ENCODE measurements at places on chromosomes 16 and 17.

GRCh38 chr17:55742272-55743102, 8.4 kb upstream of the PCTP start:
- no peak for DNase-seq

DNA sequence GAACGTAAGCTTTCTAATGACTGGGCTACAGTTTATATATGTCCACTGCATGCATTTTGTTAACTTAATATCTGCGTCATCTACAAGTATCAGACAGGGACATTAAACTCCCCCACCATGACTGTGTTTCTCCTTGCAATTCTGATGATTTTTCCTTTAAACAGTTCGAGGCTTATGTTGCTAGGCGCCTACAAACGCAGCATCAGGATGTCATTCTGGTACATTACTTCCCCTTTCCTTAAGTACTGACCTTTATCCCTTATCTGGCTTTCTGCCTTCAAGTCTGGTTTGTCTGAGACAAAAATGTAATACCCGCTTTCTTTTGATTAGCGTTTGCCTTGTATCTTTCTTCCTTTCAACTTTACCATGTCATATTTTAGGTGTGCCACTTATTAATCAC, 362.4 kb downstream of the SLC39A11 start:
- no peak for DNase-seq

- DNase-seq, result no peak
Observed at GRCh38 chr16:1548233-1548632, 14.8 kb downstream of the TMEM204 start.

- peak; percentile 15 for DNase-seq
Observed at GRCh38 chr17:43338886-43339516, 59.8 kb upstream of the ARL4D start.

DNA sequence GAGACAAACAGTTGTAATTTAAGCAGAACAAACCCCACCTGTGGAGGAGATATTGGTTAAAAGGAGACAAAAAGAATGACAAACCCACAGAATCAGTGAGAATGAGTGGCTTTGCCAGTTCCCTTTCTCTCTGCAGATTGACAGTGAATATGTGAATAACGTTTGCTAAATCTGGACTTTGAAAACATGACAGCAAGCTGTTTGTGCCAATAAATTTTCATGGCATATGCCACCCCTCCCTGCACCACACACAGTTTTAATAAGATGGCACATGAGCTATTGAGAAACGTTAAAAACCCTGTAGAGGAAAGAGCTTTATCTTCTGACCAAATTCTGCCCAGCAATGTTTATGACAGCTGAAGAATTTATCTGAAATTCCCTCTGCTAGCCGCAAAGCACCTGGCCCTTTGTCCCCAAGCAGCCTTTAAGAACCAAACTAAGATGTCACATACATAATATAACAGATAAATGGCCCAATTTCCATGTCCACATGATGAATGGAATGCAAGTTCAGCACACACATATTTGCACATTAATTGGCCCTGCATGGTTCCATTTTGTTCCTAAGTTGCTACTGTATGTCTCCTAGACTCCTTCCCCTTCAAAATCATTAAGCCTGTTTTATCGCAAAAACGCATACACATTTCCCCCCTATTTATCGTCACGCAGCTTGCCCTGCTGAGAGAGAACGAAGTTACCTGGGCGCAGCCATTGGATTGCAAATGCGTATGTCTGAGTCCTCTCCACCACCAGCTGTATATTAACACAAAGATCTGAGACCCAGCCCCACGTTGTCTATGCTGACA, 773.5 kb upstream of the EEF2KMT start:
- no peak for DNase-seq

GRCh38 chr17:3827124-3827773, 18.8 kb downstream of the NCBP3 start:
- DNase-seq, result peak; percentile 14

GRCh38 chr17:40373324-40373723, 8.8 kb upstream of the GJD3 start:
- no peak for DNase-seq

DNA sequence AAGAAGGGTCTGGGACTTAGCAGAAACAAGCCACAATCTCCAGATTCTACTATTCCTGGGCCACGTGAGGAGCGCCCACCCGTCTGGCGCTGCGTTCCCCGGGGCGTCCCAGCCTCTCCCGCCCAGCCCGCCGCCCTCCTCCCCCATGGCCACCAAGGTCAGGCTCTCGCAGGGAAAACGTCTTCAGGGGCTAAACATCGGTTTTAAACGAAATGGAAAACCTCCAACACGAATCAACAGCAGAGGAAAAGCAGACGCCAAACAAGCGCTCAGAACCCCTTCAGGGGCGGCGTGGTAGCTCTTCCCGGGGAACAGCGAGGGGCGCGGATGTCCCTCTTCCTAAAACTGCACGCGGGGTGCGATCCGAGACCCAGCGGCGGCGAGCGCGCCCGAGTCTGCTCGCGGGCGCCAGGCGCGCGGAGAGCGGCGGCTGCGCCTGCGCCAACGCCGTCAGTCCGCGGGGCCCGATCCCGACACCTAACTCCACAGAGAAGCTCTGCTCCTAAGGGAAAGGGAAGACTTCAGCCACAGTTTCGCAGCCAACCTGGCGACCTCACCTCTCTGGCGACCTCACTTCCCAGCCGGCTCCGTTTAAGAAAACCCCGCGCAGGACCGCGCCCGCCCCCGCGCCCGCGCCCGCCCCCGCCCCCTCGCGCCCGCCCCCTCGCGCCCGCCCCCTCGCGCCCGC, 505 bp upstream of the COG1 start:
- DNase-seq, result peak; percentile 78
